ENCODE measurements at places on chromosomes 16 and 17.

- DNase-seq: no peak
Observed at GRCh38 chr17:75008373-75008772, 4.1 kb upstream of the MRPL58 start.

- peak; percentile 79 for DNase-seq
Observed at GRCh38 chr16:89917773-89918452, 749 bp upstream of the MC1R start.

DNA sequence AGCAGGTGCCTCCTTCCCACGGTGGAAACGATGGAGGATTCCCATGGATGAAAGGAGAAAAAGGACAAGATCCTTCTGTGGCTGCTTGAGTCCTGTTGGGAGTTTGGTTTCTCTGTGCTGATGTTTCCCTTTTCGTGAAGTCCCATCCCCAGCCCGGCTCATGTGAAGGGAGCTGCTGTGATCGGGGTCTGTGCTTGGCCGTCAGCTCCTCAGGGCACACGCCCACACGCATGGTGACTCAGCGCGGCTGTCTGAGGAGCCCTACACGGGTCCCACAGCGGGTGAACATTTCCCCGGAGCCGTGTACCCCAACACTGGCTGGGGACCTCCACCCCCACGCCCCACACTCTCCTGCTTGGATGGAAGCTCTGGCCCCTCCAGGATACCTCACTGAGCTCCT lies 44.5 kb upstream of the SSTR5 start:
- no peak for DNase-seq

DNA sequence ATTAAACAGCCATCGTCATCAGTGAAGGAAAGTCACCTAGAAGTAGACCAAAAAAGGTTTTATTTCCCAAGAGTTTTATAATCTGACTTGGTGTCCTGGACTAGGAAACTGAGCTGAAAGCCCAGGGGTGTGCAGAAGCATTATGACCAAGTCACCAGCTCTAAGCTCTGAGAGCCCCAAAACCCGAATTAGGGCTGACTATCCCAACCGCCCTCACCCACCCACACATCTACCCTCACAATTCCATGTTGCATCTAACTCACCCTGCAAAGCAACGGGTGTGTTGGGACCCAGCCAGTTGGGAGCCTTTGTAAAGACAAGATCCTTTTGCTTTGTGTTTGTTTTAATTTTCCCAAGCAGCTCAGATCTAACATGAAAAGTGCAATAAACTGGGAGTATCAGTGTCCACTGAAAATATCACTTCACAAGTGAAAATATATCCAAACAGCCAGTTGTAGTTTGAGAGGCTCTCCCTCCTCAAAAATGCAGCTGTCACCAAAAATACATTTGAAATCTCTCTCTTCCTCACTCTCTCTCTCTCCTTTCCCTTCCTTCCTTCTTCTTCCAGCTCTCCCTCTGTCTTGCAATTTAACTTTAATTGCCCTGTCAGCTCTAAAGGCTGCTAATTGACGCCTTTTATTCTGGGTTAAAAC lies 16.2 kb upstream of the NOG start:
- DNase-seq: no peak

- no peak for DNase-seq
Observed at GRCh38 chr17:44555099-44555498, 2.2 kb upstream of the FZD2 start.

DNA sequence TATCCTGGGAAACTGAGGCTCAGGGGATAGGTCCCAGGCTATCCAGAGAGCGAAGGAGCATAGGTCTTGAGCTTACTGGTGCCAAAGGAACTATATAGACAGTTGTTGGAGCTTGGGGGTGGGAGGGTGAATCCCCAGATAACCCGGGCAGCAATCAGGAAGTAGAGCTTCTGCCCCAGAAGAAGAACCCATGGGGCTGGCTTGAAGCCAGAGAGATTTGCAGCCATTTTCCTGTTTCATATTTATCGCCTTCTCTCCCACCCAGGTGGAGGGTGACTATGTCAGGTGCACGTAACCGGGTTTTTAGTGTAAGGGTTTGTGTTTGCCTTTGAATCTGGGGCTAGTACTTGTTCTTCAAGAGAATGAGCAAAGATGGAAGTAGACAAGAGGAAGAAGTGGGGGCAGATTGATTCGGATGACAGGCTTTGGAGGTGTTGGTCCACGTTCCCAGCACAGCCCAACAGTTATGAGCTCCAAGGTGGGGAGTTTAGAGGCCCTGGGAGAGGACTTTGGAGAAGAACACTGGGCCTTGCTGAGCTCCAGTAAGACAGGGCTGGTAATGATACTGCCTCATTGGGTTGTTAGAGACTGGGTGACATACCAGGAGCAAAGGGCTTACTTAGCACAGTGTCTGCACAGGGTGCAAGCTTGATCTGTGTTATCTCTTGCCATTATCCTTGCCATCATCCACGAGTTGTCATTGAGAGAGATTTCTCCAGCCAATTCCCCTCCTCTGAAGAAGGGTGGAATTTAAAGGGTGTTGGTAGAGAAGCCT lies 145.6 kb downstream of the CCDC182 start:
- DNase-seq: no peak

GRCh38 chr17:32976131-32976530 lies 15.5 kb upstream of the SPACA3 start:
- no peak for DNase-seq

- DNase-seq: peak; percentile 17
Observed at GRCh38 chr16:9033125-9033830, 58.2 kb upstream of the HAPSTR1 start.
